Stomach (tissue), 19 donors: ENCODE measurements at places on chromosomes 4 and X. TPM values are rescaled to one million over a fixed set of nuclear protein-coding genes. Genes with fewer than 3 reads are reported as not detected.
A peak's percentile ranks its signal among the peaks of the same experiment; 100 is the strongest.

- H3K27ac ChIP-seq: peak overlapping the region; percentile 78
- H3K27me3 ChIP-seq: no peaks in the 10 kb centered on the region
- peak; percentile 89 for DNase-seq
- no peaks in the 10 kb centered on the region for H3K36me3 ChIP-seq
Measured at GRCh38 chr4:185566972-185567371, 31.7 kb upstream of the PDLIM3 start.

DNA sequence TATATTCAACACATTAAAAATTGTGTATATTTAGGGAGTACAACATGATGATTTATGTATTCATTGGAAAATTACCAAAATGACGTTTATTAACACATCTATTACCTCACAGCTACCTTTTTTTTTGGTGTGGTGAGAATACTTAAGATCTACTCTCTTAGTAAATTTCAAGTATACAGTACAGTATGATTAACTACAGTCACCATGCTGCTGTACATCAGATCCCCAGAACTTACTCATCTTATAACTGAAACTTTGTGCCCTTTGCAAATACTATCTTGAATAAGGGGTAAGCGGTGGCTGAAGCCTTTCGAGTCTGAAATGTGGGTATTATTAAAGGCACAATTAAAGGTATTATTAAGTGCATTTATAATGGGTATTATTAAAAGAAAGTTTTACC, 976 bp downstream of the PHKA1 start:
- no peaks in the 10 kb centered on the region for H3K36me3 ChIP-seq
- peaks cover 8% of the 10 kb centered on the region for H3K27me3 ChIP-seq
- H3K27ac ChIP-seq: peak overlapping the region; percentile 86
- H3K4me3 ChIP-seq: peak overlapping the region; percentile 45
- H3K4me1 ChIP-seq: no peaks in the 10 kb centered on the region
- DNase-seq: no peak

G6PD gene
- total RNA-seq: 39.6 TPM

GRCh38 chr4:6002926-6003325, 15.3 kb downstream of the C4orf50 start:
- DNase-seq: no peak
- H3K36me3 ChIP-seq: no peaks in the 10 kb centered on the region
- no peaks in the 10 kb centered on the region for H3K4me1 ChIP-seq
- no peak overlapping the region for H3K4me3 ChIP-seq
- peaks cover 2% of the 10 kb centered on the region for H3K27me3 ChIP-seq
- H3K27ac ChIP-seq: no peak overlapping the region

BEX3 gene
- total RNA-seq: 146 TPM

CXCL11 gene
- 0.43 TPM for total RNA-seq

DNA sequence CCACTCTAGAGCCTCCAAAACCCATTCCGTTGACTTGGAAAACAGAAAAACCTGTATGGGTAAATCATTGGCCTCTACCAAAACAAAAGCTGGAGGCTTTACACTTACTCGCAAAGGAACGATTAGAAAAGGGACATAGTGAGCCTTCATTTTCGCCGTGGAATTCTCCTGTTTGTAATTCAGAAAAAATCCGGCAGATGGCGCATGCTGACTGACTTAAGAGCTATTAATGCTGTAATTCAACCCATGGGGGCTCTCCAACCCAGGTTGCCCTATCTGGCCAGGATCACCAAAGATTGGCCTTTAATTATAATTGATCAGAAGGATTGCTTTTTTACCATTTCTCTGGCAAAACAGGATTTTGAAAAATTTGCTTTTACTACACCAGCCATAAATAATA, 60.8 kb downstream of the ZNF732 start:
- no peaks in the 10 kb centered on the region for H3K27me3 ChIP-seq
- no peak overlapping the region for H3K27ac ChIP-seq
- no peak overlapping the region for H3K4me3 ChIP-seq
- no peaks in the 10 kb centered on the region for H3K36me3 ChIP-seq
